Fibroblast of the aortic adventitia (primary cell): ENCODE measurements at places on chromosomes 1 and 21.

- DNase-seq: no peak
Observed at GRCh38 chr1:45886229-45886628, 82.8 kb downstream of the MAST2 start.

GRCh38 chr1:163106364-163106987, 37.3 kb downstream of the RGS4 start:
- peak; percentile 45 for DNase-seq

DNA sequence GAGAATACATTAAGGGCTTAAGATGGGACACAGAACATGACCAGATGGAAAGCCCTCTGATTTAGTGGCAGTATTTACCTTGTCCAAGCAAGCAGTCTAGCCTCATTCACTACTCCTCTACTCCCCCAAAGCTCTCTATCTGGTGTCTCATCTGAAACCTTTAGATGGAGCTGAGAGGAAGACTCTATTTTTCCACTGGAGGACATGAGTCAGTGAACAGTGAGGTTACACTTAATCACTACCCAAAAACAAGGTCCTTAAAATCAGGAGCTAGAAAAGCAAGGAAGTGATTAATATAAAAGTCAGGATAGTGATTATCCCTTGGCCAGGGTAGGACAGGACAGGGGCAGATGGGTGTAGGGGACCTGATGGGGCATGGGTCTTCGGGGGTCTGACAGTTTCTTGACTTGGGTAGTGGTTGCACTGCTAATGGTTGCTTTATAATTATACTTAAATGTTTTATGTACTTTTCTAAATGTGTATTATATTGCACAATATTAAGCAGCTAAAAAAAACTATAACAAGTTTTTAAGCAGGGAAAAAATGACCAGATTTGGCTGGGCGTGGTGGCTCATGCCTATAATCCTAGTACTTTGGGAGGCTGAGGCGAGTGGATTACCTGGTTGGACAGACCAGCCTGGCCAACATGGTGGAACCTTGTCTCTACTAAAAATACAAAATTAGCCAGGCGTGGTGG, 3.0 kb downstream of the PTPN22 start:
- DNase-seq: peak; percentile 27

DNA sequence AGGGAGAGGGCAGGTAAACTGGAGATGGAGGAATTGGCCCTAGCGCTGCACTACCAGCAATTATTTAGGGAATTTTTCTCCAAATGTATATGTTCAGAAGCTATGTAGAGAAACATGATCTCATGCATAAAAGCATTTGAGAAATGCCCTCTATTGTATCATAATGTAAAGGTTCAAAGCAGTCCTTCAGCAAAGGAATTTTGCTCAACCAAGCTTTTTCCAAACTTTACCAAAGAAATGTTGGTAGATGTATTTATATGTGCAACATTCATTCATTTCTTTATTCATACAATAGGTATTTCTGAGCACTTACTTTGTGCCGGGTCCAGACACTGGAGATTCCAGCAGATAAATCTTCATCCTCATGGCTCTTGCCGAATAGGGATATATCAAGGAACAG, 64.4 kb downstream of the XCL1 start:
- DNase-seq: no peak

- no peak for DNase-seq
Observed at GRCh38 chr21:15051644-15052458, 12.9 kb downstream of the NRIP1 start.

DNA sequence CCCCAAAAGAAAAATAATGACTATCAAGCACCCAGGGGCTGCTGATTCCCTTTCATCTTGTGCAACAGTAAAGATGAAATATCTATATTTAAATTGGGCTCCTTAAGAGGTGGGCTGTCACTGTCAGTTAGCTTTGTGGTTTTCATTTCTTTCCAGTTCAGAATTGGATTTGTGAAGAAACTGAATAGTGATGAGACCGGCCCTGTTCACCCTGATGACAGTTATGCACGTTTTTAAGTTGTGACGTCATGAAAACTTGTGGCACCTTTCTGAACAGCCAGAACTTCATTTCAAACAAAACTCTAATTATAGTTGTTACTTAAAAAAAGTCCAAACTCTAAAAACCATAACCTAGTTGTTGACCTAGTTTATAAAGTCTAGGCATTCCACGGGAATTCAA, 125.9 kb downstream of the RUNX1 start:
- no peak for DNase-seq

- no peak for DNase-seq
Observed at GRCh38 chr1:150603711-150604110, 24.3 kb upstream of the MCL1 start.

DNA sequence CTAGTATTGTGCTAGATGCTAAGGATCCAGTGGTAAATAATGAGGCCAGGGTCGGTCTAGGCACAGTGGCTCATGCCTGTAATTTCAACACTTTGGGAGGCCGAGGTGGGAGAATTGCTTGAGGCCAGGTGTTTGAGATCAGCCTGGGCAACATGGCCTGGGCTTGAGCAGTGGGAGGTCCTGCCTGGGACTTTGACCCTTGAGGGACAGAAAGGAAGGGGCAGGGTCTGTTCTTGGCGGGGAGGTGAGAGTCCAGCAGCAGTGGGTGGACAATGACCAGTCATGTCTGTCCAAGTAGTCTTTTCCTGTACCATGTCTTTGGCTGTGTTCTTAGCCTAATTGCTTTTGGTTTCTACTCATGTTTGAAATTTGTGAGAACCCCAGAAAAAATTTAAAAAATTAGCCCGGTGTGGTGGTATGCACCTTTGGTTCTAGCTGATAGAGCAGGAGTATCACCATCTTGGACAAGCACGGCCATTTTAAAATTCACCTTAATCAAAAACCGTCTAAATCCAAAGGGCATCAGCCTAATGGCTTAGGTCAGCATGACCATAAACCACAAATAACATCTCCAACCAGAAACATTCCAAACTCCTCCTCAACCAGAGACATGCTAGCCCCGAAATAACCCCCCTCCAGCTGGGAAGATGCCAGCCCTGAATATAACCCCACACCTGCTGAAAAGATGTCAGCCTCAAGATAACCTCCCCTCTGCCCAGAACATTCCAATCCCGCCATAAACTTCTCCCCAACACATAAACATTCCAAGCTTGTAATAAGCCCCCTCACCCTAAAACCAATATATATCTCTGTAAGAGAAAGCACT, 6.8 kb upstream of the AK2 start:
- DNase-seq: no peak

- DNase-seq: no peak
Observed at GRCh38 chr1:81410351-81410750, 390.4 kb upstream of the ADGRL2 start.

DNA sequence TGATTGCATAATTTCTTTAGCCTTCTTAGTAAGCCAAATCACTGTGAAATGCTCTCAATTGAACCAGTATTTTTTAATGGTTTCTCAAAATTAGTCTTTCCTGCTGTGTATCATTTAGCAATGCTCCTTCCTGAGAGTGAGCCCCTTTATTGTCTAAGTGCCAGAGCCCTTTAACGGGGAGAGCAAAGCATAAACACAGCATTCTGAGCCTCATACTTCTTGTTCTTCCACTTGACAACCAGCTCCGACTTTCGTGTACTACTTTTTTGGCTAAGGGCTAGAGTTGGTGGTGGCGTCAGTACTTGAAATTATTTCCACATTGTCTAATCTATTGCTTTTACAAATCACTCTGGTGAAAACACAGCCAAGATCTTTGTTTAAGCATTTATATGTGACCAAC, 299.0 kb downstream of the TPR start:
- peak; percentile 84 for DNase-seq

- no peak for DNase-seq
Observed at GRCh38 chr1:16152481-16153087, 3.3 kb downstream of the EPHA2 start.

DNA sequence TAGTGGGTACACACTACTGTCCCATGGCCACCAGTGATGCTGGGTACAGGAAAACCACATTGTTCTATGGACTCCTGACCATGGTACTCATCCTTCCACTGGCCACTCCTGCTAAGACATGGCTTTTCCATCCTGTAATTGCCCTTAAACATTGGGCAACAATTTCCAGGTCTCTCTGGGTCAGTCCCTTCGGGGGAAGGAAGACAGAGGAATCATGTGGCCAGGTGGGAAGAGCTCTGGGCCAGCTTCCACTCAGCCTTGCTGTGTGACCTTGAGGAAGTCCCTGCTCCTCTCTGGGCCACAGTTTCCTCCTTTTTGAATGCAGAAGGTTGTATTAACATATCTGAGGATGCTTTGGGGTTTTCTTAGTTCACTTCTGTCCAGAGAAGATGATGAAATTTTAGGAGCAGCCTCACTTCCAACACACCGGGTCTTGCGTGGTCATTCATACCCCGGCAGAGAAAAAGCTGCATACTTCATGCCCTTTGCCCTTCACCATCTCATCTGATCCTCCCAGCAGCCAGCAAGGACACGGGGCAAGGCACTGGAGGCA, 50.8 kb downstream of the SRRM1 start:
- DNase-seq: no peak

DNA sequence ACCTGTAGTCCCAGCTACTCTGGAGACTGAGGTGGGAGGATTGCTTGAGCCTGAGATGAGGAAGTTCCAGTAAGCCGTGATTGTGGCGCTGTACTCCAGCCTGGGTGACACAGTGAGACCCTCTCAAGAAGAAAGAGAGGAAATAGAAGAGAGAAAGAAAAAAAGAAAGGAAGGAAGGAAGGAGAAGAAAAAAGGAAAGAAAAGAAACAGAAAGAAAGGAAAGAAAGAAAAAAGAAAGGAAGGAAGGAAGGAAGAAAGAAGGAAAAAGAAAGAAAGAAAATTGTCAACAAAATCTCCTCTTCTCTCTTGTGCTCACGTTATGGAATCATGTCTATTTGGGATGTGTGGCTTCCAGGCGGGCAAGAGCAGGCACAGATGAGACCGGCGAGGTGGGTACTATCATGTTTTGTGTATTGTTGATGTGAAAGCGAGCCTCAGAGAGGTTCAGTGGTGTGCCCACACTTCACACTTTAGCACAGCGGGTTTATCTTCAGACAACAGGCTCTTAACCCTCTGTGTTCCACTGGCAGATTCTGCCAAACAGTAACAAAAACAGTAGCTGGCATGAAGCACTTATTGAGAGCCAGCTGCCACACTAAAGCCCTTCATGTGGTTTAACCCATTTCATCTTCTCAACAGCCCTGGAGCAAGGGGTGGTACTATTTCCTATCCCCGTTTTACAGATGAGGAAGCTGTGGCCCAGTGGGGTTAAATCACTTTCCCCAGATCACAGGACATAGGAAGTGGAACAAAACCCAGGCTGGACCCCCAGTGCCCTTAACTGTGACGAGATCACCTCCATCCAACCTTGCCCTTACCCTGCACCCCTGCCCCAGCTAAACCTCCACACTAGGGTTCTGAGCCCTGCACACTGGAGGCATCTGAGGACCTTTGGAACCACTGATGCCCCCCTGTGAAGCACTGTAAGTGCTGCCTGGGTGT, 94.7 kb upstream of the TARDBP start:
- DNase-seq: no peak

- DNase-seq: peak; percentile 90
Observed at GRCh38 chr1:32981003-32981901, 16.6 kb upstream of the RNF19B start.

DNA sequence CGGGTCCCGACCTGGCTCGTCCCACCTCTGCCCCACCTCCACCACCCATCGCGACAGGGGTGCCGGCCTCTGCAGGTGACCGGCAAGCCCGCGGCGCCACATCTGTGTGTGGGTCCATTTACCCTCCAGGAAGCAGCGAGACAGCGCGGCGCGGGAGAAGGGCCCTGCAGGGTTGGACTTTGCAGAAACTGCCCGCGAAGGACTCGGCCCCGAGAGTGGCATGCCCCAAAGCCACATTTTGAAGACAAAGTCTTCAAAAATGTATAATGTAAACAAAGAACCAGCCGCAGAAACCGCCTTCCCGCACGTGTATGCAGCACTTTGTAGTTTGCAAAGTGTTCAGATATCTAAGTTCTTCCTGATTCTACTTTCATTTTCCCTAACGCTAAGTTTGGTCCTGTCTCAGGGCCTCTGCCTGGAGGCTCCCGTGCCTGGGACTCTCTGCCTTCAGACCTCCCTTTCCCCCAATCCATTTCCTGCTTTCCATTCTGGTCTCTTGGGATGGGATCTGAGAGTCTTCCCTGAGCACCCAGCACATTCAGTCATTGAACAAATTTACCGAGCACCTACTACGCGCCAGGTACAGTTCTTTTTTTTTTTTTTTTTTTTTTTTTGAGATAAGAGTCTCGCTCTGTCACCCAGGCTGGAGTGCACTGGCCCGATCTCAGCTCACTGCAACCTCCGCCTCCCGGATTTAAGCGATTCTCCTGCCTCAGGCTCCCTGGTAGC, 524 bp upstream of the TMCO4 start:
- peak; percentile 79 for DNase-seq

- DNase-seq: no peak
Observed at GRCh38 chr1:30780409-30780808, 22.8 kb upstream of the LAPTM5 start.

- peak; percentile 84 for DNase-seq
Observed at GRCh38 chr1:179925922-179926849, 28.4 kb upstream of the CEP350 start.

GRCh38 chr1:228016653-228017355, 10.0 kb downstream of the WNT3A start:
- no peak for DNase-seq
